ENCODE measurements at places on chromosomes 2 and 18.

- DNase-seq: no peak
Measured at GRCh38 chr2:63696496-63696895, 107.7 kb downstream of the MDH1 start.

- no peak for DNase-seq
Measured at GRCh38 chr2:47236503-47237215, 81.6 kb upstream of the STPG4 start.

- DNase-seq: no peak
Measured at GRCh38 chr2:234818937-234819336, 132.9 kb upstream of the SH3BP4 start.

- no peak for DNase-seq
Measured at GRCh38 chr2:144194326-144195071, 325.4 kb downstream of the ZEB2 start.

DNA sequence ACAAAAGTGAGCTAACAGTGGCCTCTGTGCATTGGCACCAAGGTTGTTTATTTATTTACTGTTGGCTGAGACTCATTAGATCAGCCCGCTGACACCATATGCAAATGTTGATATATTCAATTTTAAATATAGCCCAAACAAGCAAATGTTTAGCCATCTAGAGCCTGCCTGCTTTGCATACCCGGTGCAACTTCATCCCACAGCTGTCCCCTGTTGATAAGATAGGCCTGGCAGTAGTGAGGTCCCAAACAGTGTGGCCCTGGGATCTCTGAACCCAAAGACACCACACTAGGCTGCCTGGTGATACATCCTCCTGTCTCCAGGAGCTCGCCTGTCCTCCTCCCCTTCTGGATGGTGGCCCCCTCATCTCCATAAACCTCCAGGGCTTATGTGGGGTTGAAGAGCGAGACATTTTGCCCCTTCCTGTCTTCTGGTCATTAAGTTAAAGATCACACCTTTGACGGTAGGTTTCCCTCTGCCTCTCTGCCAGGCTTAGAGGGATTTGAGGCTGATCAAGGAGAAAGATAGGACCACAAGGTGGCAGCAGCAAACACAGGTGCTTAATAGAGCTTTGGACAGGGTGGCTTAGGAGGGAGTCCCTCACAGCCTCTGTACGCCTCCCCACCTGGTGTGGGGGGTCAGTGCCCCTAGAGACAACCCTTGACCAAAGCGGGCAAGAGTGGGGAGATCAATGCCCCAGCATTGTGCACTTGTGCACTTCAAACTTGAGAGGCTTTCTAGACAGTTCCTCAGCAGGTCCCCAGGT is 23.7 kb upstream of the MYO5B start:
- DNase-seq: no peak

GRCh38 chr2:29796446-29796845 is 124.9 kb downstream of the ALK start:
- no peak for DNase-seq

- DNase-seq: no peak
Measured at GRCh38 chr18:25067275-25068025, 284.5 kb downstream of the ZNF521 start.

GRCh38 chr2:70565039-70565731 is 11.6 kb upstream of the TGFA start:
- no peak for DNase-seq

DNA sequence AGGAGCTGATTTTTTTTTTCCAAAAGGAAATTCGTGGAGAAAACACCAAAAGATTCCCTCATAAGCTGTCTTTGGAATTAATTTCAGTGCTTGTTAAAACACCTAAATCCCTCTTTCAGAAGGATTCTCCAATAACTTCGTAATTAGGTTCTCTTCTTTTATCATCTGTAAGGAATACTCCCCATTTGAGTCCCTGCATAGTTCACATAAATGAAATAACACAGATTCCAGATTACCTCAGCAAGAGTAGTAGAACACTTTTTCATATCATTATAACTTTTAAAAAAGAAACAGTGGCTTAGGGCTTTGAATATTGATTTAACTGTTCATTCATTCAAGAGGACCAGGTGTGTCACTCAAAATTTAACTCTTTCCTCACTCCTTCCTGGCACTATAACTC is 55.5 kb downstream of the ARHGAP28 start:
- no peak for DNase-seq

DNA sequence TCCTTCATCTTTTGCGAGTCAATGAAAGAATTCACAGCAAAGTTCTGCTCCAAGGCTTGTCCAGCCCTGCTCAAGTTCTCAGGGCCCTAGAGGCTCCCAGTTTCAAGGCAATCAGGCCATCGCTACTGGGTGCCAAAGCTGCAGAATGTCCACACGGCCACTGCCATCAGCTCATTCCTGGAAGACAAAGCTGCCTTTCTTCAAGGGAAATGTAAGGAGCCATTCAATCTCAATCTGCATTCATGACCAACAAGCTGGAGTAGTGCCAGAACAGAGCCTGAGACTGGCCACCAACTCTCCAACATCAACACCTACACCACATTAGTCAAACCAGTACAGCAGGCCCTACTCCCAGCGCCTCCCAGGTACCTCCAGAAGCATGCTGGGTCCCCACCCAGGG is 202.2 kb downstream of the TCF4 start:
- no peak for DNase-seq

- no peak for DNase-seq
Measured at GRCh38 chr2:191165176-191165643, 14.4 kb upstream of the STAT4 start.

DNA sequence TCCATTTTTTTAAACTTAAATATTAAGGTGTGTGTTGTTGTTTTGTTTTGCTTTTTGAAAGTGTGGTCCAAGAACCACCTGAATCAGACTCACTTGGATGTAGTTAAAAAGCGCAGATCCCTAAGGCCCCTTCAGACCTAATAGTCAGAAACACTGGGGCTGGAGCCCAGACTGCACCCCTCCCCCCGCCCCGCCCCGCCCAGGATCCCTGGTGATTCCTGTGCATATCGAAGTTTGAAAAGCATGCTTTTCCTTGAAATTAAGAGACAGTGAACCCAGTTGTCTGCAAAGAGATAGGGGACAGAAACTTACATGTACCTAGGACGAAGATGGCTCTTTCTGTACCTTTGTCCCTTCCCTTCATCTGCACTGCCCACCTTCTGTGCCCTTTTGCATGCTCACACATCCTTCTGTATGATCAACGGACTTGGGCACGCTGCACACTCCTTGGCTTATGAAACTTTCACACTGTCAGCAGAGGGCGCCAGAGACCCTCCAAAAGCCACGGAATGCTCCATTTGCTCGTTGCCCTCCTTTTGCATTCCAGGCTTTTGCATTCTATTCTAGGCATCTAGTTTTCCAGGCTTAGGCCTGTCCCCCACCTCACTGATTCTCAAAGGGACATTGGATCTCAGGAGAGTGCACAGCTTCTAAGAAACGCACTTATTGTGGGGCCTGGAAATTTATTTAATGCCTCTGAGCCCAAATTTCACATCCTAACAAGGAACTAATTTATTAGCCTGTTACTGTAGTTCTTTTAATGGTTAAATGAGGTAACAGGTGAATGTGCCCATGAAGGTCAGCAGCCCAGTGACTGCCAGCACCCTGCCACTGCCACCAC is 32.8 kb upstream of the SLC14A1 start:
- peak; percentile 60 for DNase-seq

- no peak for DNase-seq
Measured at GRCh38 chr2:4020153-4020552, 316.8 kb downstream of the DCDC2C start.

GRCh38 chr2:127951026-127951425 is 65.3 kb upstream of the AMMECR1L start:
- DNase-seq: no peak

GRCh38 chr2:10410001-10410822 is 37.9 kb downstream of the ODC1 start:
- no peak for DNase-seq

DNA sequence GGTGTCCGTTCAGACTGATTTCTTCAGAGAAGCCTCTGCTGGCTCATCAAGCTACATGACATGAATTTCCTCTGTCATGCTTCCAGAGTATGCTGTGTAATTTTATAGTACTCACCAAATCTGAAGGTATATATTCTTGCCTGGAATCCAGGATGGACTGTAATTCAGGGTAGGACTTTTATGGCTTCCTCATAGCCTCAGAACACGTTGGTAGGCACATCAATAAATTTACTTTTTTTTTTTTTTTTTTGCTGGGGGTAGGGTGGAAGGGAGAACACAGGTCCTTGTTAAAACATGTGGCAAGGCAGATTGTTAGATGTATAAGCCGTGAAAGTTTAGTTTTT is 34.4 kb downstream of the MTA3 start:
- DNase-seq: no peak

DNA sequence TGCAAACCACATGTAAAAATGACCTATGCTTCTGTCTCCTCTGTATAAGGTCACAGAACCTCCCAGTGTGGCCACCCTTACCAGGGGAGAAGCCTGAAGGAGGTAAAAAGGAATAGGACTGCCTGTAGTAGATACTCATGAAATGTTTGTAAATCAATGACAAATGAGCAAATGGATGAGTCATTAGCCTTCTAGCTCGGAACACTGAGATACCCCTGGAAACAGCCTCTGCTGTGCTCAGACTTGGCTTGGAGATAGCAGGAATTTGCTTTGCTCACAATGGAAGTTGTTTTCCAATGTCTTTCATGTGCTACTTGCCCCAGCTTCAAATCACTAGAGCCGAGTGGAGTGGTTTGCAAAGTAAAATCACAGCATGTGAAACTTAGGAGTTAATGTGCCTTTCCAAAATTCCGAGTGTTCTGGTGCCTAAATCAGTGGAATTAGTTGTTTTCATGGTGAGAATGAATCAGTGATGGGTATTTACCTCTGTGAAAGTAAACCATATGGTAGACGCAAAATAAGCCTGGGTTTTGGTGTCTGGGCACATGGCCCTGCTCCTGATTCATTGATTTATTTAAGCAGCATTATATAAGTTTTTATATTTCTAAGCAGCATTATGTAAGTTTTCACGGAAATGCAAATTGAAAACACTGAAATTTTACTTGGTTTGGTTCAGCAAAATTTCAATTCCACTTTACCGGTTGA is 154.0 kb upstream of the MAP3K20 start:
- no peak for DNase-seq

DNA sequence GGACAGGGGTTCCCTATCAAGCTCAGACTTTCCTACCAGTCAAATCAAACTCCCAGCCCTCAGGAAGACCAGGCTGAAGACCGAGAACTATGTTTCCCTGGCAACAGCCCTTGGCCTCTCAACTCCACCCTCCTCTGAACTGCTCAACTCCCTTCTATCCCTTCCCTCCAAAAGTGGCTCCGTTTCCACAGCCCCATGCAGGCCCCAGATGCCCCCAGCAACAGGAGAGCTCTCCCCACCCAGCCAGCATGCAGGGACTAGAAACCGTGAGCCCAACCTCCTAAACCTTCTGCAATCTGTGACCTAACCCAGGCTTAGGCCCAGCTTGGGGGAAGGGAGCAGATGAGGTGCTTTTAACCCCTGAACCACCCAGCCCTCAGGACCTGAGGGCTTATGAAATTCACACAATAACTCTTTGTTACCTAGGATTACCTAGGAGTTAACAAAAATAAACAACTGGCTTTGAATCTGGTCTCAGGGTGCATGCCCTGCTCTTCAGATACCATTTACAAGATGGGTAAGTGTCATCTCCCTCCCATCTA is 87.2 kb downstream of the BCL11A start:
- DNase-seq: no peak

DNA sequence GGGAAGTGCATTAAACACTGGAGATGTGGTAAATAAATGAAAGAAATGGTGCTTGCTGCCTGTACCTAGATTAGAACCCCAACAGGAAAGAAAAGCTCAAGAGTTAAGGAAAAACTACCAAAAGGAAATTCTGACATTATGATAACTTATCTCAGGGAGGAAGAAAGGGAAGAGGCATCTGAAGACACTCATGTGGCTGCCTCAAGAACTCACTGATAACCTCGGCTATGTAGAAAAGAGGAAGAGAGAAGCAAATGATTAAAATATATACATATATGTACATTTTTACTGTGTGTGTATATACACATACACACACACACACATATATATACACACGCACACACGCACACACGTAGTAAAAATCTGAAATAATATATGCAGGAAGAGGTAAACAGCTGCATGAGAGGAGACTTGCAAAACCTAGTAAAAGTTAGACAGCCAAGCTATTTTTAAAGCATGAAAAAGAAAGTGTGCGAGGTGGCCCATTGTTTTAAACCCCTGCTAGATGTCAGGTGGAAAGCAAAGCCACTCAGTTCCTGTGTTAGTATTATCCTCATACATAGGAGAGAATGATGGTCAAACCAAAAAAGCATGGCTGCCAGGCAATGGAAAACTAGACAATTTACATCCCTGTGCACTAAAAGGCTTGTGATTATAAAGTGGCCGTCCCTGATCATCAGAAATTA is 483.0 kb upstream of the NRP2 start:
- DNase-seq: no peak

- no peak for DNase-seq
Measured at GRCh38 chr2:234451242-234451641, 45.6 kb downstream of the ARL4C start.

DNA sequence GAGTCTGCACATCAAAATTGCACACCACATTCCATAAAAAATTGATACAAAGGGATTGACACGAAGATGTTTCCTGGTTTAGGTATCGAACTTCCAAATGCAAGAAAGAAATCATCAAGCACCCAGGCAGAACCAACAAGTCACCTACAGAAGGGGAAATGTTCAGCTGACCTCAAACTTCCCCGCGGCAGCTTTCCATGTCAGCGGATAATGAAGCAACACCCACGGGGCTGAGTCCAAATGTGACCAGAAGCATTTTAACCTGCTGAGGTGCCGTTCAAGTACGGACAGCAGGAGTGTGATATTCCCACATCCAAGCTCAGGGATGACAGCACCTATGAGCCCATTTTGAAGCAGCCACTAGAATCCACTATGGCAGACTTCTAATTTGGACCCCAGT is 124.9 kb downstream of the GALNT14 start:
- DNase-seq: no peak

- DNase-seq: no peak
Measured at GRCh38 chr2:53544871-53545558, 222.6 kb upstream of the CHAC2 start.
